ENCODE measurements at places on chromosomes 3 and 15.

DNA sequence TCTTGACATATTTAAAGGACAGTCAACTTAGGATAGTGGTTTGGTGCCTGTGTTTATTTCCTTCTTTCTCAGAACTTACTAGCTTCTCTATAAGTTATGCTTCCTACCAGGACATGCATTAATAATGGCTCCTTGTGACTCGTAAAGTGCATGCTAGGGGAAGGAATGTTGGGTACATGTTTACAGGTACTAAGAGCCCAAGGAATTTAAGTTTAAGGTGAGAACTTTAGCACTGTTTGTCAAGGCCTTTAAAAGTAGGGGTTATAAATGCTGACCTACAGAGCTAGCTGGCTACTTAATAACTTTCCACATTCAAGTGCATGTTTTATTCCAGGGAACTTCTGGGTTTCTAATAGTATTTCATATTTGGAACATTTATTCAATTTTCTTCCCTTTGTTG is at the start of gene TMEM207:
TMEM207 (minus strand) TSS at position 101 of the 400 bp plus-strand sequence; CDS start at position 9, 92 bp downstream.
- no peak for DNase-seq

DNA sequence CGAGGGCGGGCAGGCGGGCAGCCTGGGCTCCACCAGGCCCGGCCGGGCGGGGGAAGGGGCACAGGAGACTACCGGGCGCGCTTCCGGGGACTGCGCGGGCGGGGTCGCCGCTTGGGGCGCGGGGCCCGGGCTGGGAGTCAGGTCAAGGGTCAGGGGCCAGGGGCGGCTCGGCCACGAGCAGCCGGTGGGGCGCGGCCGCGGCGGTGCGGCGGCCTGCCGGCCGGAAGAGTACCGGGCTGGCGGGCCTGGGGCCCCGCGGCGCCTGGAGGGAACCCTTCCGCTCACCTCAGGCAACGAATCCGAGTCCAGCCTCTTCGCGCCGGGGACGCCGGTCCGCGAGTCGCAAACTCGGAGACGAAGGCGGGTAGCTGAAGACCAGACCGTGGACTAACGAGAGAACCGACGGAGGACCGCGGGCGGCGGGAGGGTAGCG is 225 bp downstream of the RHOA start:
- peak; percentile 46 for DNase-seq

DNA sequence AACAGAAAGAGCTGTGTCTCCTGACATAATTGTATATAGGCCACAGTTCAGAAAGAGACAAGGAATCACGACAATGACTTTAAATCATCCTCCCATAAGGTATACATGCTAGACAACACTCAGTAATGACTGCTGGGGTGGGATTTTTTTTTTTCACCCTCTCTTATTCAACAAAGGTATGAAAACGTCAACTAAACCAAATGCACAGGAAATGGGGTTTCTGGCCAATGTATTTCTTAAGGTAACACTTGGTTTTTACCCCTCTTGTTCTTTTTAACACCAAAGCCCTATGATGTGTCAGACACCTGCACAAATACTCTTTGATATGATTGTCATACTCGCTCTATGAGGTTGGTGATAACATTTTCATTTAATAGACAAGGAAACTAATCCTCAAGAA is 78.3 kb downstream of the MCF2L2 start:
- DNase-seq, result no peak

DNA sequence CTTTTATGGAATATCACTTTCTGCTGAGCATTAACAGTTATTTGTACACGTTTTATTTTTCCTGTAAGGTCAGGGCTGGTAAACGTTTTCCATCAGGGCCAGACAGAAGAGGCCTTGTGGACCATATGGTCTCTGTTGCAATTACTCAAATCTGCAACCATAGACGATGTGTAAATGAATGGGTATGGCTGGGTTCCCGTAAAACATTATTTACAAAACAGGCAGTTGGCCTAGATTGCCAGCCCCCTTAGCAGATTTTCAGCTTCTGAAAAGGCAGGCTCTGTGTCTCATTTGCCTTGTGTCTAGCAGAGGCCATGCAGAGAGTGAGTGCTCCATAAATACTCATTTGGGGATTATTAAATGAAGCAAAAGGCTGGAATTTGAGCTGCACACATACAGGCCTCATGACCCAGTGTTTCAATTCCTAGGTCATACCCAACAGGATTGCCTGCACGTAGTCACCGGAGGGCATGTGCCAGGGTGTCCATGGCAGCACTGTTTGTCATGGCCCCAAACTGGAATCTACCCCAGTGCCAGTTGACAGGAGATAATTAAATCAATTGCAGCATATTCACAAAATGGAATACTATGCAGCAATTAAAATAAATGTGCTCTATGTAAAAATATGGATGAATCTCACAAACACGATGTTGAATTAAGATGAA is 51.3 kb downstream of the GPD1L start:
- no peak for DNase-seq

Measured in testis (tissue), 5 donors.